Neural crest cell (in vitro differentiated cells): ENCODE measurements at places on chromosomes 6 and 20. TPM values are rescaled to one million over a fixed set of nuclear protein-coding genes. Genes with fewer than 3 reads are reported as not detected.

- no peak for DNase-seq
- H3K36me3 ChIP-seq, result peaks cover 3% of the 10 kb centered on the region
- no peaks in the 10 kb centered on the region for H3K27me3 ChIP-seq
- H3K27ac ChIP-seq, result peak overlapping the region; percentile 75
- H3K4me3 ChIP-seq, result no peak overlapping the region
- peaks cover 19% of the 10 kb centered on the region for H3K4me1 ChIP-seq
Observed at GRCh38 chr6:143759666-143760065, 81.9 kb downstream of the PHACTR2 start.

DNA sequence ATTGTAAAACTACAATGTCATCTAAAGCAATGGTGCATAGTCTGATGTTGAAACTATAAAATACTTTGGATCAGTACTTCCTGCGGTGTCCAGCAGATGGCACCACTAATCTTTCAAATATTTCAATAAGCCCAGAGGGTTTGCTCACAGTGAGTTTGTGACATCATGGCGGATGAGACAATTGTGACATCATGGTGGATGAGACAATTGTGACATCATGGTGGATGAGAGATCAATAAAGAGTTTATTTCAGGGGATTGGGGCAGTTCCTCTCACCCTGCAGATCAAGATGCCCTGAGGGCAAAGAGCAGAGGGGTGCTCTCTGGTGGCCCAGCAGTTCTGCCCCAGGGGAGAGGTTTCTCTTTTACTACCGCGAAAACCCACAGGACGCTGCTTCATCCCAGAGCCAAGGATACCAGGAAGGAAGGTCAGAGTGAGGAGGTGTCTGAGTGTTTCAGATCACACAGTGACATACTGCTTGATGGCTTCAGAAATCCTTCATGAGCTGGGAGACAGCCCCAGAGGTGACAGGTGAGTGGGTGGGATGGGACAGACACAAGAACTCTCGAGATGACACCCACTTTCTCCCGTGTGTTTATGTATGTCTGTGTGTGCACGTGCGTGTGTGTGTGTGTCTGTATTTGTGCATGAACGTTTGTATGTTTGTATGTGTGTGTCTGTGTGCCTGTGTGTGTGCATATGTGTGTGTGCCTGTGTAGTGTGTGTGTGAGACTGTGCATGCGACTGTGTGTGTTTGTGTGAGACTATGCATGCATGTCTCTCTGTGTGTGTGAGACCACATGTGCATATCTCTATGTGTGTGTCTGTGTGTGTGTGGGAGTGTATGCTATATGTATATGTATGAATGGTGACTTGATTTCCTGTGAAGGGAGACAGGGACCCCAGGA lies 7.3 kb upstream of the ULBP2 start:
- peaks cover 97% of the 10 kb centered on the region for H3K27me3 ChIP-seq
- no peaks in the 10 kb centered on the region for H3K36me3 ChIP-seq
- peaks cover 7% of the 10 kb centered on the region for H3K4me1 ChIP-seq
- H3K4me3 ChIP-seq, result peak overlapping the region; percentile 5
- DNase-seq, result peak; percentile 70
- no peak overlapping the region for H3K27ac ChIP-seq

The SNPH gene
- 3.0 and 3.3 TPM in 2 replicates for total RNA-seq

The RSPH9 gene
- 0.57 and 0.63 TPM in 2 replicates for total RNA-seq

- no peak overlapping the region for H3K27ac ChIP-seq
- H3K36me3 ChIP-seq, result no peaks in the 10 kb centered on the region
Observed at GRCh38 chr6:13795041-13795750, 19.2 kb downstream of the MCUR1 start.

DNA sequence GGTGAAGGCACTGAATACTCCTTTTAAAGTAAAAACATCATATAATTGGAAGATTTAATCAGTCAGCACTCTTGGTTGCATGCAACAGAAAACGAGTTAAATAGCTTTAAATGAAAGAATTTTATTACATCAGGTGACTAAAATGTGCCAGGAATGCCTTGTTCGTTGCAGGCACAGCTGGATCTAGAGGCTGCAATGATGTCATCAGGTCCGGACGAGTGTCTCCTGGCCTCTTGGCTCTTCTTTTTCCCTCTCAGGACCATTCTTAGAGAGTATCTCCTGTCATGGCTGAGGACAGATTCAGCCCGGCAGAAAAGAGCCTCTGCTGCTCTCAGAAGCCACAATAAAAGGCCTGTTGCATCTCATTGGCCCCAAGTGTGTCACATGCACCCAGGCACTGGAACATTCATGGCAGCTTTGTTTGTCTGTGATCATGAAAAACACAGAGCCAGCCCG lies 510.7 kb upstream of the SULF2 start:
- peaks cover 9% of the 10 kb centered on the region for H3K27me3 ChIP-seq
- H3K36me3 ChIP-seq, result no peaks in the 10 kb centered on the region
- peaks cover 46% of the 10 kb centered on the region for H3K4me1 ChIP-seq
- peak overlapping the region; percentile 81 for H3K27ac ChIP-seq

The ME1 gene
- 4.4 and 4.6 TPM in 2 replicates for total RNA-seq

DNA sequence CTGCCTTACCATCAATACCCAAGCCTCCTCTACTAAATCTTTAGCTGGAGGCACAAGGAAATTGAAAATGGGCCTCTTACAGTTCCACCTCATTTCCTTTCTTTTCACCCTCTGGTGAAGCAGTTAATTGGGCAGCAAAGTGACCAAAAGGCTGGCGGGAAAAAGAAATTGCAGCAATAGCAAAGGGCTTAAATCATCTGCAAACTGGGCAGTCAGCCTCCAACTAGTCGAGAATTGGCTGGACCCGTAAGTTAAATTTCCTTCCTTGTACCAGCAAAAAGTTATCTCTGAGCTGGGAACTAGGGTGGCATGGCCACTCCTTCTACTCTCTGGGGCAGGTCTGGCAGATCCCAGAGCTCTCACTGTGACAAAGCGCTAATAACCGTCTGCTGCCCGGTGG lies 33.5 kb downstream of the GHRH start:
- H3K27ac ChIP-seq, result no peak overlapping the region
- no peaks in the 10 kb centered on the region for H3K27me3 ChIP-seq
- peaks cover 26% of the 10 kb centered on the region for H3K36me3 ChIP-seq
- peaks cover 32% of the 10 kb centered on the region for H3K4me1 ChIP-seq

DNA sequence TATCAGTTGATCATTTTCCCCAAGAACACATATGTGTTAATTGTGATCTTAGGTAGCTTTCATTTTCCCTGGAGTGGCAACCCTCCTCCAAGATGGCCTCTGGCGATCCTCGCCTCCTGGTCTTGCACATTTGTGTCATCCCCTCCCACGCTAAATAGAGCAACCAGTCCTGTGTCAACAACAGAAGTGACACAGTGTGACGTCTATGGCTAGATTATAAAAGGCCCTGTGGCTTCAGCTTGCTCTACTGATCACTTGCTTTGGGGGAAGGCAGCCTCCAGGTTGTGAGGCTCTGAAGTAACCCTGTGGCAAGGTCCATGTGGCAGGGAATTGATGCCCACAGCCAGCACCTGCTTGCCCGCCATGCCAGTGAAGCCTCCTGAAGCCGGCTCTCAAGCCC lies 30.6 kb upstream of the PPP1R14C start:
- peaks cover 4% of the 10 kb centered on the region for H3K4me1 ChIP-seq
- H3K27me3 ChIP-seq, result no peaks in the 10 kb centered on the region
- H3K27ac ChIP-seq, result no peak overlapping the region
- H3K4me3 ChIP-seq, result no peak overlapping the region

DNA sequence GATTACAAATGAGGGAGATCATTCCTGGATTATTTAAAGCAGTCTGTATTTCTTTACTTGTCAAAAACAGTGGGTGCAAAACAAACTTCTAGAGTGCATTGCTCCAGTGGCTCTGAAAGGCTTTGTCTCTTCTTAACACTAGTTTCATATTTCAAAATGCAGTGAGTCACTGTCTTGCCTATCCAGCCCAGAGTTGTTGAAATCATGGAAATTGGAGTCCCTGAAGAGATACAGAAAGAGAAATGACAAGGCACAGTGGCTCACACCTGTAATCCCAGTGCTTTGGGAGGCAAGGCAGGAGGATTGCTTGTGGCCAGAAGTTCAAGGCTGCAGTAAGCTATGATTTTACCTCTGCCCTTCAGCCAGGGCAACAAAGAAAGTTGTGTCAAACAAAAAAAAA lies 11.3 kb downstream of the SLC2A12 start:
- H3K4me1 ChIP-seq, result peaks cover 8% of the 10 kb centered on the region
- no peaks in the 10 kb centered on the region for H3K36me3 ChIP-seq
- H3K4me3 ChIP-seq, result no peak overlapping the region

GRCh38 chr6:143233554-143234285 lies 173.0 kb downstream of the AIG1 start:
- H3K27me3 ChIP-seq, result no peaks in the 10 kb centered on the region
- H3K27ac ChIP-seq, result no peak overlapping the region
- no peak for DNase-seq

DNA sequence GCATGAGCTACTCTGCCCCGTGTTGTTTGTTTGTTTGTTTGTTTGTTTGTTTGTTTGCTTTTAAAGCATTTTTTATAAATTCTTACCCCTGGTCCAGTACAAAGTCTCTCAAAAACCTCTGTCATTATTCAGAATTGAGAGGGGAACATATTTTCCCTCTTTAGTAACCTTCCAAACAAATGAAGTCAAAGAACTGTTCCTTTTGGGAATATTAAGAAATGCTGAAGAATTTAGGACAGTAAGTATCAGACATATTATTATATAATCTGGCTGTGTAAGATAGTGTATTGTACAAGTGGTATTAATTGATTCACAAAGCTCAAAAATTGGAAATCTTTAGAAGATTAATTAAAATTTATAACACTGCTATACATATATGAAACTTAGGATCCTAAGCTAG lies 54.7 kb downstream of the BMP5 start:
- H3K4me1 ChIP-seq, result peaks cover 21% of the 10 kb centered on the region
- H3K27ac ChIP-seq, result no peak overlapping the region
- no peak for DNase-seq
- H3K36me3 ChIP-seq, result no peaks in the 10 kb centered on the region
- H3K27me3 ChIP-seq, result no peaks in the 10 kb centered on the region

The C6orf89 gene
- total RNA-seq, result 29.0 and 32.3 TPM in 2 replicates

- peaks cover 14% of the 10 kb centered on the region for H3K4me1 ChIP-seq
- H3K4me3 ChIP-seq, result no peak overlapping the region
- peaks cover 6% of the 10 kb centered on the region for H3K36me3 ChIP-seq
- no peaks in the 10 kb centered on the region for H3K27me3 ChIP-seq
- no peak for DNase-seq
- H3K27ac ChIP-seq, result no peak overlapping the region
Observed at GRCh38 chr6:80364149-80364548, 257.7 kb downstream of the BCKDHB start.
